Sigmoid colon (tissue), 7 donors: ENCODE measurements at places on chromosomes 2 and 18. TPM values are rescaled to one million over a fixed set of nuclear protein-coding genes. Genes with fewer than 3 reads are reported as not detected.

DNA sequence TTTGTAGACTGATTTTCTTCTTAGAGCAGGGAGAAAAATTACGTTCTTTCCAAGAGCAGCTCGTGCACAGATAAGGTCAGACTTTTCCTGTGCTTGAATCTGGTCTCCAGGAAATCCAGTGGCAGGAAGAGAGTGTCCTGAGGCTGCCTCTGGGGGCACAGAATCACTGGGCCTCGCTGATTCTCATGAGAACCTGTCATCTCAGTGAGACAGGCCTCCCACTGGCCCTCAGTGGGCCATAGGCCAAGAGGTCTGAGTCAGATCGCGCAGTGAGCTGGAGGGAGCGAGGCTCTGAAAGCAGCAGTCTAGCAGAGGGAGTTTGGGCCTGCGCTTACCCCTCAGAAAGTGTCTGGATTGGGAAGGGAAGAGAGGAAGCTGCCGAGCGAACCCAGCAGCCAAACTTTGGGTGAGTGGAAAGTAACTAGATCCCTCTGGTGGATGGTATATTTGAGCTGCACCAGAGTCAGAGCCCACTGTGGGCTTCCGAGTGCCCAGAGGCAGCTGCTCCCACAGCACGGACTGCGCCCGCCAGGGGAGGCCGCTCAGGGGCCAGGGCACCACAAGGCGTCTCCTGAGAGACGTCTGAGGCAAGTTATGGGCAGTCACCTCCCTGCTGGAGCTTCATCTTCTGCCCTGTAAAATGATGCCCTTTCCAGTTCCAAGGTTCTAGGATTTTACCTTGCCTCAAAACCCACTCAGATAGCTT, 8.2 kb downstream of the GDF7 start:
- DNase-seq, result no peak

The IL36RN gene
- not detected for polyA plus RNA-seq

The SLC5A7 gene
- 0.79 TPM for polyA plus RNA-seq

GRCh38 chr2:1550658-1551316, 137.5 kb downstream of the TPO start:
- DNase-seq, result peak; percentile 75

The CHST10 gene
- 0.60 TPM for polyA plus RNA-seq

DNA sequence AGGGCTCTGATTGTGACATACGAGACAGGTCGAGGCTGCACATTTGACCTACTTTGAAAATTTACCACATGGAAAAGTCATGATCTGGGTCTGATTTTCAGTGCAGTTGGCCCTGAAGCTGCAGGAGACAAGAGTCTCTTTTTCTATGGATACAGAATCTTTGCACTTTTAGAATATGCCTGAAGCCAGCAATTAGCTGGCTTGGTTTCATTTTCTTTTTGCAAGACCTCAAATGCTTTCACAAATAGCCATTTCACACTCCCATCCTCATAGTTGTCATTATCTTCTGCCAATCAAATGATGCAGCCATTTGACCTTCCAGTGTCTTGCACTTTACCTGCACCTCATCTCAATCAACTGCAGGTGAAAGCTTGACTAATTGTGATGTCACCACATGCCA, 59.0 kb downstream of the GPR39 start:
- no peak for DNase-seq

The CD8B2 gene
- polyA plus RNA-seq, result under 0.01 TPM

DNA sequence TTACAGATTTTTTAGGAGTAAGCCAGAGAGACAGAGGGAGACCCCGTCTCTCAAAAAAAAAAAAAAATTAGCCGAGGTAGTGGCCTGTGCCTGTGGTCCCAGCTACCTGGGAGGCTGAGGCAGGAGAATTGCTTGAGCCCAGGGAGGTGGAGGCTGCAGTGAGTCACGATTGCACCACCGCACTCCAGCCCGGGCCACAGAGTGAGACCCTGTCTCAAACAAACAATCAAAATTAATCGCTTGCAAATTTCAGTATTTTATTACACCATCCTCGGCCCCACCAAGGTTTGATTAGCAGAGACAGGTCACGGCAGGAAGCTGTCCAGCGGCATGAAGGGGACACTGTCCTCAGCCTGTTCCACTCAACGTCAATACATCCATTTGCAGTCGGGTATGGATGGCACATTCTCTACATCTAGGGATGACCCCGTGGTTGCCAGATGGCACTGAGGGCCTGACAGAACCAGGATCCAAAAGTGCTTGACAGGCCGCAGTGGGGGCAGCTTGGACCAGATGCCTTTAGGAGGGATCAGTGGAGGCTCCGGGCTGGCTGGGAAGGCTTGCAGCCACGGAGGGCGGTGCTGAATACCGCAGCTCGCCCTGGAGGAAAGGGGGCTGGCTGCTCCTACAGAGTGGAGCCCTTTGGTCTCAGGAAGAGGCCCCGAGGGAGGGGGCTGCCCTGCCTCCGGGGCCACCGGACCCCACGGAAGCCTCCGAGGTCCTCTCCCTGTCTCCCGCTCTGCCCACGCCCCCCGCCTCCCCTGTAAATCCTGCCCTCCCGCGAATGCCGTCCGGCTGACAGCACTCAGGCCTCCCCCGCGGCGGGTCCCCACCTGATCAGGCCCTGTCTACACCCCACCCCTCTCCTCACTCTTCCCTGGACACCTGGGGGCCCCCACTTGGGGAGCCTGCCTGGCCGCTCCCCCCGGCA, 13.1 kb downstream of the ASPRV1 start:
- no peak for DNase-seq

The RUFY4 gene
- polyA plus RNA-seq, result 0.73 TPM

DNA sequence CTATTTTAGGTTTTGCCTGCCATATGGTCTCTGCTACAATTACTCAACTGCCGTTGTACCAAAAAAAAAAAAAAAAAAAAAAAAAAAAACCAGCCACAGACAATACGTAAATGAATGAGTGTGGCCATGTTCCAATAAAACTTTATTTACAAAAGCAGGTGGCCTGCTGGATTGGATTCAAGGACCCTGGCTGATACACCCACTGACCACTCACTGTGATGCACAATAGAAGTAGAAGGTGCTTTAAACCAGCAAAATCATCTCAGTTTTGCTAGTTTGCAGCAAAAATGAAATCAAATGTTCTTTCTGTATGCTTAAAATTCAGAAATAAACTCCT, 137.4 kb downstream of the AKAIN1 start:
- no peak for DNase-seq

DNA sequence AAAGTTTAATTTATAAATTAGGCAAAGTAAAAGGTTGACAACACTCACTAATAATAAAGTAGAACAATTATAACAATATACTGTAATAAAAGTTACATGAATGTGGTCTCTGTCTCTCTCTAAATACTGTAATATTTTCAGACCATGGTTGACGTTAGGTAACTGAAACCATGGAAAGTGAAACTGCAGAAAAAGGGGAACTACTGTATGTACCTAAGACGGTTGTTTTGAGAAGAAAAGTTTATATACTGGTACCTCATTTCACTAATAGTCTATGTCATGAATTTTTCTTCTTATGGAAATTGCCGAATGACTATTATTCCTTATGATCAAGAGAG, 166.7 kb upstream of the ZNF521 start:
- DNase-seq, result no peak

DNA sequence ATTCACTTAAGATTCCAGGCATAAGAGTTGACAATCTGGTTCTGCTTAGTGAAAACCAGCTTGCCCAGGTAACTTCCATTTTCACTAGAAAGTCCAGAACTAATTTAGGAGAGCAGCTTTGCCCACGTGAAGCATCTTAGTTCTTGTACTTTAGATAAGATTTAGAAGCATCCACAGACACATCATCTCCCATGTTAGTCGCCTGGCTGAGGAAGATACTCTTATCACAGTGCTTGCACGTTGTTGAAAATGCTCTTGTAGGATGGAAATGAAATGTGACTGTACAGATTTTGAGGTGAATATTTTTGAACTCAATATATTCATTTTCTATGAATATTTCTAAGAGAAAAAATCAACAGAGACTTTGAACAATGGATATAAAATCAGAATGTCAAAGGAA, 159.7 kb downstream of the SOCS6 start:
- no peak for DNase-seq

The PID1 gene
- polyA plus RNA-seq, result 71.5 TPM

DNA sequence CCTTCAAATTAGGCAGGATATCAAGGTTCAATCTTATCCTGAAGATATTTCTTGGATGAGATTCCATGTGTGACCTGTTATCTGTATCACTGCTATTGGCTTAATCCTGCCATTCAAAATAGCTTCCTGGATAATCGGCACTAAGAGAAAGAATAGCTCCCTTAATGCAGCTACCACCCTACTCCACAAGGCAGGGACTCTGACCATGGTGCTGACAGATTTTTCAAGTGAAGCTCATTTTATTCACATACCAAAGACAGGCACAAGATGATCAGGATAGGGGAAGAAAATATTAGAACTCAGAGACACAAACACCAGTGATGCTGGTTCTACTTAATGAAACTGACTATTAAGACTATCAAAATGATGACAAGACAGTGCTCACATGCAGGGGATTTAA, 74.9 kb downstream of the ORC4 start:
- no peak for DNase-seq

The NBAS gene
- polyA plus RNA-seq, result 21.3 TPM

The PPP1R7 gene
- polyA plus RNA-seq, result 89.7 TPM

The LRATD1 gene
- 31.9 TPM for polyA plus RNA-seq

The NOSTRIN gene
- 39.0 TPM for polyA plus RNA-seq

DNA sequence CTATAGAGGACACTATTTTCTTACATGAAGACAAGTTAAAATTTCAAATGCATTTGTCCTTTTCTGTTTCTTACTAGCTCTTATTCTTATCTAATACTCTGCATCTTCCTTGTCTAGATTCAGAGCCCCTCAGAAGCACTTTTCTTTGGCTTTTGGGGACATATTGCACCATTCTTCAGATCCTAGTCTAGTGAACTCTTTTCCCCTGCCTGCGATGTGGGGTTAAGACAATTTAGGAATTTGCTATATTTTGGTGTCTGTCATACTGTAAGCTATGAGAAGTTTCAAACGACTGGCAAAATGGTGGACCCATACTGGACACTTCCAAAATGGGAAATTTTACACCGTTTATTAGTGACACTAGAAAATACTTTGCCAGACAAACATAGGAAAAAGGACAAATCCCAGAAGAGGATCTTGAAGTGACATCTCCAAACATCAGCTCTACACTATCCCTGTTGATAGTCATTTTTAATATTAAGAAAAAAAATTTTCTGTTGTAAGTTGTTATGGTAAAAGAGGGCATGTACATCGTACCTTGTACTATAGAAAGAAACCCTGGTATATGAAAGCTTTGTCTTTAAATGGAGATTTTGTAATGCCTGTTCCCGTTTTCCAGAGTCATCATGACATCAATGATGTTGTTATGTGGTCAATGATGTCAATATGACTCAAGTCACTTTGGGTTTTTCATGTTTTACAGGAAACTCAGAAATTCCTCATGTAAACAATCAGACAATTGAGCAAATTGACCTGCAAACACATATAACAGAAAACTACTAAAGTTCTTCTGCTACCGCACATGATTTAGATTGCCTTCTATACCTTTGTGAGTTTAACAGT, 4.4 kb upstream of the KYNU start:
- DNase-seq, result no peak

The TTC21B gene
- polyA plus RNA-seq, result 2.4 TPM

The TNFRSF11A gene
- 19.9 TPM for polyA plus RNA-seq

GRCh38 chr2:227511239-227511930, 39.4 kb downstream of the AGFG1 start:
- DNase-seq, result no peak

The CDK15 gene
- polyA plus RNA-seq, result 0.60 TPM

DNA sequence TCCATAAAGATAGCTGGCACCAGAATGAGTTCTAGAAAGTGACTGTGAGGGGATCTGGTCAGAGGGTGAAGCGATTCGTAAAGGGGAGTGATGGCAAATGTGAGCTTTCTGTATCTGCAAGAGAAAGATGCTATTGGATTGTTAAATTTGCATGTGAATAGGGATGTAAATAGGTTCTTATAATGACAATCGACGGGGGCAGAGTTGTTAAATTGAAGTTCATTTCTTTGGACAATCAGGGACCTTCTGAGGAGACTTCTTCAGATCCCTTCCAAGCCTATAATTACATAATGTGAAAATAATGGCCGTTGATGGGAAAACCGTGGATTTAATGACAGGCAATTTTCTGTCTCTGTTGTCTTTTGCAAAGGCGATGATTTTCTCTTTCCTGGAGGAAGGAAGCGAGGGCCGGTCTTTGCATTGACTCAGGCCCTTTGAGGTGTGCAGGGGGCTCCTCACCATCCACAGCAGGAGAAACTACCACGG, 52.2 kb upstream of the TMEM18 start:
- no peak for DNase-seq

DNA sequence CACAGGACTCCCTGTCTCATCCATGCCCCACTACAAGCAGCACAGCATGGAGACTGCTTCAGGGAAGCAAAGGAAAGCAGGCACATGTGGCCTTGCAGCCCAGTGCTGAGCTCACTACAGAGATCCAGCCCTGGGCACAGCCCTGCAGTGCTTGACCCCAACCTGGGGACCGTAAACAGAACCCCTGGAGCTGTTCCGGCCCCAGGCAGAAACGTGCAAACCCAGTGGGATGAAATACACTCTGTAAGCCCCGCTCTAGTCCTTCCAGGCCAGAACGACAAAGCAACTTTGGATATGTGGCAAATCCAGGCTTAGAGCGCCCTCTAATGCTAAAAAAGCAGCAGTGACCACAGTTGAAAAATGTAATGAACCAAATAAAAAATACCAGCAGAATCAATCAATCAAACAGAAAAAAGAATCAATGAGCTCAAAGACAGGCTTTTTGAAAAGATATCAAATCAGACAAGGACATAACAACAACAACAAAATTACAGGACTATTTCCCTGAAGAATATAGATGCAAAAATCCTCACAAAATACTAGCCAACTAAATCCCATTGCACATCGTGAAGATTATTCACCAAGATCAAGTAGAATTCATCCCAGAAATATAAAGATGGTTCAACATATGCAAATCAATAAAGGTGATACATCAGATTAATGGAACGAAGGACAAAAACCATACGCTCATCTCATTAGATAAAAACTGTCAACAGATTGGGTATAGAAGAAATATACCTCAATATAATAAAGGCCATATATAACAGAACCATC, 45.6 kb downstream of the ZNF519 start:
- DNase-seq, result no peak

GRCh38 chr18:28831476-28831875, 654.5 kb upstream of the CDH2 start:
- DNase-seq, result no peak

- DNase-seq, result no peak
These were observed 108.1 kb upstream of the SERPINE2 start for GRCh38 chr2:224147174-224147573.
